ENCODE measurements at places on chromosomes 12 and 14.

GRCh38 chr12:52361553-52361952, 5.7 kb downstream of the KRT85 start:
- no peak for DNase-seq

- no peak for DNase-seq
Measured at GRCh38 chr14:91732859-91733477, 1.1 kb upstream of the CATSPERB start.

DNA sequence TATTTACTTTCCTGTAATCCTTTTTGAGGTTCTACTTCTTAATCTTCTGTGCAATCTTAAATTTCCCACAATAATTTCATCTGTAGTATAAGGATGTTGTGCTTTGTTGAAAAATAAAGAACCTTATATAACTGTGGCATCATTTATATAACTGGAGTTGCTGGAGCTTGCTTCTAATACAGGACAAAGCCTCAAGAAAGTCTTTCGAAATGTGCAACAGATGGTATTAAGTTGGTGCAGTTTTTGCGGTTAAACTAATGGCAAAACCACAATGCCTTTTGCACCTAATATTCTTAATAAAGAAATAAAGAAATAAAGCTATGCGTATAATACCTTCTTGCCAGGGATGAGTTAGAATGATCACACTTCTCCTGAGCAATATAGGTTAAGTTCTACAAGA, 180.0 kb downstream of the KITLG start:
- no peak for DNase-seq

GRCh38 chr12:26918321-26919215, 19.2 kb downstream of the INTS13 start:
- no peak for DNase-seq

- DNase-seq: no peak
Measured at GRCh38 chr14:49863487-49864281, 11.1 kb upstream of the NEMF start.

- no peak for DNase-seq
Measured at GRCh38 chr14:35406506-35407305, 2.2 kb upstream of the NFKBIA start.

DNA sequence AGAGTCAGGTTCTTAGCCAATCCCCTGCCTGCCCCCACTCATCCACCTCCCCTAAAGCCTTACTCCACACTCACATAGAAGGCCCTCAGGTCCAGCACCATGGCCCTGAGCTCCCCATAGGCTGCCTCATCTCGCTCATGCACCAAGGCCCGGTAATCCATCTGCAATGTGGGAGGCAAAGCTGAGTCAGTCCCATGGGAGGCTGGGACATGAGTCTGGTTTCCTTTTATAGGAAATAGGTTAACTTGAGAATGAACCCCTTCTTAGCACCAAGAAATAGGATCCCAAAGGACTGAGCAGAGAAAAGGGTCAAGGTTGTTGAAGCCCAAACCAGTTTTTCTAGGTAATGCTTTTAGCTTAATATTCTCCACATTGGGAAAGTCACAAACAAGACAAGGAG, 2.1 kb upstream of the EMC9 start:
- DNase-seq: no peak

DNA sequence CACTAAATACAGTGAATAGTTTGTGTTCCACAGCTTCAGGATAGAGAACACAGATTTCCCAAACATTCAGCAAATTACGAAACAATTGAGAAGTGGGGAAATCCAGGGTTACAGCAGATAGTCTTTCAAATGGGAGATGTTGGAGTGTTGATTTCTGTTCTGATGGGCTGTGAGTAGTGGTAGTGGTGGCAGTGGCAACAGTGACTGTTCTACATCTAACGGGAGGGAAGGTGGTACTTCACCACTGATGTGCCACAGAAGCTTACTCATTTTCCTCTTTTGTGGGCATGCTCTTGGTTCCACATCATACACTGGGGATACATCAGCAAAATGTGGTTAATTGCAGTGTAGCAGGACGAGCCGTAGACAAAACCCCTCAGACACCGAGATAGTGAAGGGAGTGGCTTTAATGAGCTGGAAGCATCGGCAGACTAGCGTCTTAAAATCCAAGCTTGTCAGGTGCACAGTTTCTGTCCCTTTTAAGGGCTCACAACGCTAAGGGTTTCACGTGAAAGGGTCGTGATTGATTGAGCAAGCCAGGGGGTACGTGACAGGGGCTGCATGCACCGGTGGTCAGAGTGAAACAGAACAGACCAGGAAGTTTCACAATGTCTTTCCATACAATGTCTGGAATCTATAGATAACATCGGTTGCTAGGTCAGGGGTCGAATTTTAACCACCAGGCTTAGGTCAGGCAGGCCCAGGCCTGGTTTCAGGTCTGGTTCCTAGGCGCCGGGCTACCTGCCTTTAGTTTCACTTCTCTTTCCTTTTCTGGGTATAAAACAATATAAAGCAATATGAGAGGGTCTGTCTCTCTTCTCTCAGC, 330.6 kb upstream of the FBXO33 start:
- no peak for DNase-seq

DNA sequence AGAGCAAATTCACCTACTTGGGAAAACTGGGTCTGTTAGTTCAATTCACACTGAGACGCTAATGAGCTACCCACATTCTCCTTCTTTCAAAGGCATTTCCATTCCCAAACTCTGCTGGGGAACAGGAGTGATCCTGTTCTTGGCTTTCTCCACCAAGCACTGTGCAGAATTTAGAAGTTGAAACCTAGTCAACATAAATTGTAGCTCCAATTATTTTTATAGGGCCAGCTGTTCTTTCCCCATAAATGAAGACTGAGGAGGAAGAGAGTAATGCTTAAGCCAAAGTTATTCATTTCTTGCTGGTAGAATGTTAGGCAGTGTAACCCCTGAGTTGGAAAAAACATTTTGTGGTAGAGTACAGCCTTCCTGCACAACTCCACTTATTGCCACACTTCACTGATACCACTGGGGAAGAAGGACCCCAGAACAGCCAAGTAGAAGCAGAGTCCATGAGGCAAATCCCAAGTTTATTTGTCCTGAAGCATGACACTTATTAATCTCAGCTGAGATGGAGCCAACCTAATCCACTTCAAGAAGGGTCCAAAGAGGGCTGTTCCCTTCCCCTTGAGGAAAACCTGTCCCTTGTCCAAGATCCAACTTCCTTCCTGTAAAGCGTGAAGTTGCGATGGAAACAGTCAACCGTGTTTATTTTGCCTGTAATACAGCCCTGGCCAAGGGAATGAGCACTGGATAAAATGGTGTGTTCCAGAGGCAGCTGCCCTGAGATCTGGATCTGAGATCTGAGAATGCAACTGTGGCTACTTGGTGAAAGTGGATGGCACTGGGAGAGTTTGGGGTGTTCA, 151.8 kb downstream of the TBX5 start:
- DNase-seq: no peak

DNA sequence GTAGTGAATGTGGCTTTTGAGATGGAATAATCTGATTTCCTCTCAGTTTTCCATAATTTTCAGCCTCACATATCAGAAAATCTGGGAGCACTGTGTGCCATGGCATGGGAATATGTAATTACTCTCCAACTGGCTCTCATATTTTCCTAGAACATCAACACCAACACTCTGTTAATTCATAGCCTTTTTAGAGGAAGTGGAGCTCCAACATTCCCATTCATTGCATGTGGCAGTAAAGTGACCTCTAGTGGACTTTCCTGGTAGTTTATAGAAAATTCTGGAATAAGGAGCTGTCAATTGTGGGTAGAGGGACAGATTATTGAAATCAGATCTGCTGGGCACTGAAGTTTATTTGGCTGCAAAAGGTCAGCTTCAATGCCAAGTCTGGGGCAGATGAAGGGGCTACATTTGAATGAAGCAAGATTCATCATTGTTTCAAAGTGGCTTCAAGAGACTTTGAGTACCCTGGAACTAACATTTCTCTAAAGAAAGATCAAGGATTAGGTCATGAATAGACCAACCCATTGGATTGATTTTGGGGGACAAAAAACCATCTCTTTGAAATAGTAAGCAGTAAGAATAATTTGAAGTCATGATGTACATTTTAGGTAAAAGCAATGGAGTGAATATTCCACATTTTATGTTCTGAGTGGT, 23.6 kb upstream of the USP44 start:
- no peak for DNase-seq

- DNase-seq: no peak
Measured at GRCh38 chr12:6832125-6832524, 3.9 kb downstream of the P3H3 start.

GRCh38 chr12:16863742-16864141, 257.8 kb upstream of the LMO3 start:
- no peak for DNase-seq
